ENCODE measurements at places on chromosomes 3 and 15.
A peak's percentile ranks its signal among the peaks of the same experiment; 100 is the strongest.

- no peak for DNase-seq
These were observed 31.9 kb downstream of the TNK2 start for GRCh38 chr3:195876297-195877064.

GRCh38 chr3:81425198-81425868 is 336.1 kb downstream of the GBE1 start:
- no peak for DNase-seq

DNA sequence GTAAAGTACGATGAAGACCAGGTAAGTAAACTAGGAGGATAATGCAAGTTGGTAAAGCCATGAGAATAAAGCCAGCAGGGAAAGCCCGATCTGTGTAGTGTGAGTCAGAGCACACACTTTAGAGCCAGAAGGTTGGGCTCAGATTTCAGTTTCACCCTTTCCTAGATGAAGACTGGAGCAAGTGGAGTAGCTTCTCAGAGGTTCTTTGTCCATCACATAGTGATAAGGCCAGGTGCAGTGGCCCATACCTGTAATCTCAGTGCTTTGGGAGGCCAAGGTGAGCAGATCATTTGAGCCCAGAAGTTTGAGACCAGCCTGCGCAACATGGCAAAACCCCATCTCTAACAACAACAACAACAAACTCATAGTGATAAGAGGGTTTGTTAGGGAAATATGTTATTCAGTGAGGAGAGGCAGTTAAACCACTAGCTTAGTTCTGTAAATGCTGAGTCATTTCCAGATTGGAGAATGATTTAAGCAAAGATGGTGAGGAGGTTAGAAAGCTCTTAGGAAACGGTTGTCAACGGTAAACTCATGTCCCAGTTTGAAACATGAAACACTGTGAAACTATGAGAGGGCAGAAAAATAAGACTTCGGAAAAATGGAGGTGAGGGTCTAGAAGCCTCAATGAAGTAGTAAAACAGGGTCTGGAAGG is 39.0 kb downstream of the IL12A start:
- peak; percentile 31 for DNase-seq

DNA sequence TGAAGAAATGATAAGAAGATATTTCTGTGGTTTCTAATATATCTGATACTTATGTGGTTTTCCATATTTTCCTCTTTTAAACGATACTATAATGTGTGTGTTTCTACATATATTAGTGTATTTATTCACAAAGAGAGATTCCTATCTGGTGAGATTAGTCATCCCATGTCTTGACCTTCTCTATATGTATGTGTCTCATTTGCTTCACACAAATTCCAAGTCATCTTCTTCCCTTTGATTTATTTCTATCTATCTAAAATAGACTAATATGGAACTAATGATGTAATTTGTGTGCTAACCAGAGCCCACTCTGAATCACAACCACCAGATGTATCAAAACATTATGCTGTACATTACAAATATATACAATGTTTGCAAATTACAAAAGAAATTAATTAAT is 154.7 kb upstream of the KCNMB2 start:
- DNase-seq: no peak

- no peak for DNase-seq
These were observed 43.7 kb downstream of the MYZAP start for GRCh38 chr15:57635300-57635909.

DNA sequence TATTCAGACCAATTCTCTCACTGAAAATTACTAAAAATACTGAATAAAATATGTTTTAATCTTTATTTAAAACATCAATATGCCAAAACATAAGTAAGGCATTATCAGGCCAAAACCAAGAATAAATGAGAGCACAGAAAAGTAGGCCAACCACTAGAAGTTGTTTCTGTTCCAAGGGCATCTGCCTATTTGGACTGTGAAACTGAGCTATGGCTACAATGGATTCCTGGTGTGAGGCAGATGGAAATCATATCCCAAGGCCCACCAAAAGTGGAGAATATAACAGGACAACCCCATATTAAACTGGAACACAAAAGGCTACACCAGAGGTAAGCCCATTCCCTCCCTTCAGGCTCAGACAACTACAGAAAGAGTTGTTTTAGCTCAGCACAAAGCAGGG is 302.8 kb upstream of the IL12A start:
- DNase-seq: no peak

- peak; percentile 95 for DNase-seq
These were observed 54.6 kb downstream of the RBMS3 start for GRCh38 chr3:29335438-29335837.

GRCh38 chr3:170320461-170321121 is 36.9 kb upstream of the SKIL start:
- no peak for DNase-seq

GRCh38 chr15:22958487-22959280 is 21.5 kb downstream of the CYFIP1 start:
- no peak for DNase-seq

GRCh38 chr15:89751748-89752147 is 699 bp upstream of the MESP1 start:
- DNase-seq: no peak

- no peak for DNase-seq
These were observed 97.7 kb downstream of the PLCL2 start for GRCh38 chr3:16982460-16982859.

DNA sequence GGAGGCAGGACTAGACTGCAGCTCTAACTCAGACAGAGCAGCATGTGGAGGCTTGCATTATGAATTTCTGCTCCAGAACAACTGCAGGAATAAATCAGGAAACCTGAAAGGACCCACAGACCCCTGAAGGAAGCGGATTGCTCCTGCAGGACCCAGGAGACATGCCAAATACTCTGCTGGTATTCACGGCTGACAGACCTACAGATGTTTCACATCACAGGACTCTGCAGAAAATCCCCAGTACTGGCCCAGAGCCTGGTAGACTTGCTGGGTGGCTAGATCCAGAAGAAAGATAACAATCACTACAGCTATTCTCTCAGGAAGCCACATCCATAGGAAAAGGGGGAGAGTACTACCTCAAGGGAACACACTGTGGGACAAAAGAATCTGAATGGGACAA is 942.1 kb downstream of the AGBL1 start:
- no peak for DNase-seq

DNA sequence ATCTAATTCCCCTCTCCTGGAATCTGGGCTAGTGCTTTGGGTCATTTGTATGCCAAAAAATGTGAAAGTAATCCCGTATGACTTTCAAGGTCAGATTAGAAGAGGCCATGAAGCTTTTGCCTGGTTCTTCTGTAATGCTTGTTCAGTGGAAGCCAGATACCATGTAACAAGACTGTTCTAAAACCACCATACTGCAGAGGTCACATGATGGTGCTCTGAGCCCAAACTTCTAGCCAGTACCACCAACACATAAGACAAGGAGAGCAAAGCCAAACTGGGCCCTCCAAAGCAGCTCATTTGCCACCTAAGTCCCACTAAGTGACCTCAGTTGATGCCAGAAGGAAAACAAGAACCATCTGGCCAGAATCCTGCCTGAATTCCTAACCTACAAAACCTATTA is 64.3 kb upstream of the MELTF start:
- DNase-seq: no peak

GRCh38 chr15:39127925-39128617 is 452.8 kb upstream of the THBS1 start:
- DNase-seq: peak; percentile 89

DNA sequence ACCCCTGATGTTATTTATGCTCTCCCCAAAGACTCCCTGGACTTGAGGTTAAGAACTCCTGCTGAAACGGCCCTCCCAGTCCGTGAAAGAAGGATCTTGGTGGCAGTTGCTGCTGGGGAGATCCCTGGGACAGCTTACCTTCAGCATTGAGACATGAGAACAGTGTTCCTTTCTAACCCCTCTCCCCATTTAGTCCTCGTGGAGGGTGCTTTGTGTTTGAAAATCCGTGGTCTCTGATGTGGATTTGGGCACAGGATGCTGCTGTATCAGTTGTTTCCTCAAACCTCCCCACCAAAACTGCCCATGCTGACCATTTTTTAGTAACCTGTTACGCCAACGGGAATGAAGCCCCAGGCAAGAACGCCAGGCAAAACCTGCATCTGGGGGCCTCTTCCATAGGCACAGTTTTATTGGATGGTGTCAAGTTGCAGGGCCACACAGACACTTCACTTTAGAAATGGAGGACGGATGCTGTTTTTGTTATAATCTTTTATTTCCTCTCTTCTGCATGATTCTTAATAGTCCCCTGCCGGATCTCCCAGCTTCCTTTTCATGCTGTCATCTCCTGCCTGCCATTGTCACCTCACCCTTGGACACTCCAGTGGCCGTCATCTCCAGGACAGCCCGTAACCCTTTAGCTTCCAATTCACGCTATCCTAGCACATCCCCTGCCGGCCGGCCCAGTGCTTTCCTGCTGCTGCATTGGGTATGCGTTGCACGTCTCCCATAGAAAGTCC is 31.7 kb upstream of the CEMIP start:
- DNase-seq: no peak

GRCh38 chr3:153172796-153173757 is 11.1 kb downstream of the RAP2B start:
- no peak for DNase-seq

DNA sequence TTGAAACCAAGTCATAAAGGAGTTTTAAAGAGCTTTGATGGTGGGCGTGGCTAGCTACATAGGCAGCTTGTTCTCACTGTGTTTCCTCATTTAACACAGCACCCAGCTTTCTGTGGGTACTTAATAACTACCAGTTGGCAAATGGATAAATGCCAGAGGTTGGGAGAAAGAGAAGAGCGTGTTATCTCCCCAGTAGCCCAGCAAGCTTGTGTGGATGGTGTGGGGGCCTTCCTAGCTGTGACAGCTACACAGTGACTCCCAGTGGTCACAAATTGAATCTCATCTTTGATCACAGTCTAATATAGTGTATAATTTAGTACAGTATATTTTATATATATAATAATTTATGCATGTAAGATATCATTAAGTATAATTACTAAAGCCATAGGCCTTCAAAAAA is 984.1 kb downstream of the EPHA3 start:
- no peak for DNase-seq

- no peak for DNase-seq
These were observed 68.1 kb upstream of the ATP2C1 start for GRCh38 chr3:130825762-130826299.

- no peak for DNase-seq
These were observed 77.4 kb downstream of the GMNC start for GRCh38 chr3:190785047-190785446.

DNA sequence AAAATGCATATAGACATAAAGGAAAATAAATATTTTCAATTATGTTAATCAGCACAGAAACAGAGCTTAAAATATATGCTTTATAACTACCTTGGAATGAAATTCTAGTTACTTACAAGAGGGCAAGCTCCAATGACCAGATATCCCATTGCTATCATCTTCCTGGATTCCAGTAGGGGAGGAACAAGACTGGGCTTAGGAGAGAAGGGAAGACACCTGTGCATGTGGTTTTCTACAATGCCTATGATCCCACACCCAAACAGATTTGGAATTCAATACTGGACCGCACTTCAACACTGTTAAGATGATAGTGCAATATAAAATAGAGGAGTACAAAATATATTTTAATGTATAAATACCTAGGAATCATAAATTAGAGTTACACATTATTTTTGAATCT is 79.6 kb downstream of the ARPP21 start:
- DNase-seq: no peak

DNA sequence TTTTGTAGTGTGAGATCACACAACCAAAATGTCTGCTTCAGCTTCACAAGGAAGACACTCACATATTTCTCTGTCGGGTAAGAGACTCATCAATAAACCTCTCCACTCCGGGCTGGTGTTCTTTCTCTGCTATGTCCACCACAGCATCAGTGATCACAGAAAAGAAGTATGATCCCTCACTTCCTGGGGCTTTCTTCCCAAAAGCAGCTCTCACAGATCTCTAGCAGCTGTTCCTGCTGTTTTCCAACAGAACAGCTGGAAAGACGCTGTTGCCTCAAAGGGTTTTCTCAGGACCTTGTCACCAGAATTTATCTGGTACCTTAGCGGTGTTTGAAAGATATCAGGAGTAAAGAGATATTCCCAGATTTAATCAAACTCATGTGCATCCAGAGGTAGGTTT is 46.4 kb downstream of the GATM start:
- DNase-seq: no peak

GRCh38 chr15:34019369-34019990 is 19.5 kb downstream of the AVEN start:
- no peak for DNase-seq

- no peak for DNase-seq
These were observed 73.9 kb downstream of the CPN2 start for GRCh38 chr3:194277104-194277785.

- DNase-seq: no peak
These were observed 8.0 kb upstream of the THRB start for GRCh38 chr3:24502690-24503089.

DNA sequence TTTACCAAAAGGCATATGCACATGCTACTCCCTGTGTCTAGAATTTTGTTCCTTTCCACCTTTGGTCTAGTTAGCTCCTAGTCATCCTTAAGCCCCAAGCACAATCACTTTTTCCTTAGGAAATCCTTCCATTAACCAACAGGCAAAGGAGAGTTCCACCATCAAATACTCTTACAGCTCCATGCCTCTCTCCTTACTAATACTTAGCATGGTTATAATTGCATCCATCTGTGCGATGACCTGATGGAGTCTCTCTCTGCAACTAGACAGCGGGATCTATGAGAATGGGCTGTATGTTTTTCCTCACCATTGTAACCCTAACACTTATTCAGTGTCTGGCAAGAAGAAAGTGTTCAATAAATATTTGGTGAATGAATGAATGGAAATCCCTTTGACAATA is 69.3 kb upstream of the SMAD3 start:
- DNase-seq: no peak

DNA sequence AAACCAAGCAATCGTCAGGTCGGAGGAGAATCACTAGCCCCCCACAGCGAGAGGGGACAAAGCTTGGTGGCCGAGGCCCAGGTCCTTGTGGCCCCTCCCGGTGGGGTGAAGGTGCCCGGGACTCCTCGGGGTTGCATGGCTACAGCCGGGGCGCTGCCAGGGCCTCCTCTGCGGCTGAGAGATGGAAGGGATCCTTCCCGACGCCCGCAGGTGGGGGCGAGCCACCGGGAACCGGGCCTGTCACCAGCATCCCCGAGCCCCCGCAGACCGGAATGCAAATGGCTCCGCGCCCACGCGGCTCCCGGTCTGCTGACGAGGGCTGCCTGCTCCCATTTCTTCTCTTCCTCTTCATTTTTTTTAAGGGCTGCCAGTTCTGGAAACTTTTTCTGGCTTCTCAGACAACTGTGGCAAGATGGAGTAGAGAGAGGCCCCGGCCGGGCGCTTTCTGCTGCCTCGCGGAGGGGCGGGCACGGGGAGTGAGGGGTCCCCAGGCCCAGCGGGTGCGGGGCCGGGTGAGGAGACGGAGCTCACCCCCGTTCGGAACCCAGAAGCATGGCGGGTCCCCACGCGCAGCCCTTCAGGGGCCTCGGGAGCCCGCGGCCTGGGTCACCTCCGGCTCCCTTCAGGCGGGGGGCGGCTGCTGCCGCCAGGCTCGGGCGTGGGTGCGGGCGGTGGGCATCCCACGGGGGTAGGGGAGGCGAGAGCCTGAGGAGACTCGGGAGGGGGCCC is 27.5 kb downstream of the MELTF start:
- no peak for DNase-seq
